ENCODE measurements at places on chromosomes 1 and 21. TPM values are rescaled to one million over a fixed set of nuclear protein-coding genes. Genes with fewer than 3 reads are reported as not detected.

Gene GREM2
- 0.10 TPM for polyA plus RNA-seq

DNA sequence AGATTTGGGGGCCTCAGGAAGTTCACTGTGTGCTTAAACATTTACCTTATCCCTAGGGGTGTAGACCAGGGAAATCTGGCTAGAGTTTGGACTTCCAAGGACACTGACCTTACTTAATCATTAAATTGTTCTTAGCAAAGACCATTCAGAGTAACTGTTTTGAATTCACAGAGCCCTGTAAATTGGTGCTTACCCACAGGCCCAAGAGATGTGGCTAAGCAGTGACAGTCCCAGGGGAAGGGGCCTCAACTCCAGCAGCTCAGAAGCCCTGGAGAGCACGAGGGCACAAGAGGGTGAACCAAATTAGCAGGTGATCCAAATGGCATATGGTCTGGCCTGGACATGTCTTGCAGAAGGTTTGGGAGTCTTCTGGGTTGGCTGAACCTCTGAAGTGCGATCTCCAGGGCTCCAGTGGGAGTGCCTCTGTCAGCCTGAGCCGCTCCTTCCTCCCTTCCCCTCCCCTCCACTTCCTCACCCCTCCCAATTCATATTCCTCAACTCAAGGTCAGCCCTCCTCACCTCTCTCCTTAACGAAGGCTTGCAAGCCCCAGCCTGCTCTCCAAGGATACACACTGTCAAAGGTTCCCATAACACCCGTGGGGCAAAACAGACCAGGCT lies 4.3 kb downstream of the PAQR7 start:
- DNase-seq: peak; percentile 75
- H3K27ac ChIP-seq: peak overlapping the region; percentile 76
- H3K4me3 ChIP-seq: peak overlapping the region; percentile 15
- H3K36me3 ChIP-seq: no peaks in the 10 kb centered on the region
- H3K4me1 ChIP-seq: peaks cover 90% of the 10 kb centered on the region

DNA sequence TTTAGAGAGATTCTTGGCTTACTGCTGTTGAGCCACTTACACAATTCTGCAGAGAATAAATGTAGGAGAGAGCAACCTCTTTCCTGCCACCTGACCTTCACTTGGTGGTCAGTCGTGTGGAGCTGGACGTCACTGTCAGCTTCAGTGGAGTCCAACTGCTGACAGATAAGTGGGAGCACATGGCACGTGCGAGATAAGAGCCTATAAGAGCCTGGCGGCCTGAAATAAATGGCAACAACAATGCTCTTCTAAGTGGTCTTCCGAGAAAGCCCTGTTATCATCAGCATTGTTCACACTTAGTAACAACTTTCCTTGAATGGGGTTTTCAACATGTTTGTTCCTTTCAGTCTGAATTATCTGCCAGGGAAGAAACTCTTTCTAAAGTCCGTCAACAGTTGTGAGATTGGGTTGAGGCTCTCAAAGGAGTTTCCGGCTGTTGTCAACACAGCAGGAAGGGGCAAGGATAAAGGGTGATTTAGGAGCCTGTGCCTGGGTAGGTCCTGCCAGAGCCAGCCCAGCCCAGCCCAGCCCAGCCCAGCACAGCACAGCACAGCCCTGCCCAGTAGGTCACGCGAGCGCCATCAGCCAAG lies 57.2 kb upstream of the RUNX1 start:
- no peak overlapping the region for H3K4me3 ChIP-seq
- H3K27me3 ChIP-seq: no peaks in the 10 kb centered on the region
- peaks cover 23% of the 10 kb centered on the region for H3K4me1 ChIP-seq
- no peaks in the 10 kb centered on the region for H3K36me3 ChIP-seq

DNA sequence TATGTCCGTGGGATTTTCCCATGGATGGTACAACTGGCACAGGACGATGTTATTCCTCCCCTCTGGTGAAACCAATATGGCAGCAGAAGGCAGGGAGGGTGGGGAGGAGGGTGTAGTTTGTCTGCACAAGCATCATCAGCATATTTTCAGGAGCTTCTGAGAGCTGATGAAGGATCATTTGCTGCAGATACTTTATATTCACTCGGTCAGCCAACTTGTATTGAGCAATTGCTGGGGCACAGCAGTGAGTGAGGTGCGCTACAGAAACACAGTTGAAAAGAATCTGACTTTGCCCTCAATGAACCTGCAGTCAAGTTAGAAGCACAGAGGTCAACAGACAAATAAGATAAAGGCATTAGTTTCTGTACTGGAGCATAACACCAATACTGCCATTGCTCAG lies 13.0 kb downstream of the PKP1 start:
- peaks cover 8% of the 10 kb centered on the region for H3K4me1 ChIP-seq
- no peak overlapping the region for H3K4me3 ChIP-seq
- no peaks in the 10 kb centered on the region for H3K36me3 ChIP-seq
- no peak overlapping the region for H3K27ac ChIP-seq

DNA sequence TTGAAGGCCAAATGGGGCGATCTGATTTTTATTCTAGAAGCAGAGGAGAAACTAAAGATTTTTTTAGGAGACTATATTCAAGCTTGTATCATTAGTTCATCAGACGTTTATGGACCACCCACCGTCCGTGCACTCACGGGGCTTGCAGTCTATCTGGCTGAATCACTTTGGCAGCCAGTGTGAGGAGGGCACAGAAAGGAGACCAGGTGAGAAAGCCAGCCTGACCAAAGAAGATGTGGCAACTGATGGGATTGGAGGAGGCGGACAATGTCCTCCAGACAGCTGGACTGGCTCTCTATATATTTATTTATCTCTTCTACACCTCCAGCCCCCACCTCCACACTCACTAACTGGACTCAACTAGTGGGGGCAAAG lies 822 bp upstream of the ELOVL1 start:
- H3K27me3 ChIP-seq: no peaks in the 10 kb centered on the region
- peaks cover 46% of the 10 kb centered on the region for H3K4me1 ChIP-seq
- H3K36me3 ChIP-seq: peaks cover 5% of the 10 kb centered on the region
- peak overlapping the region; percentile 91 for H3K27ac ChIP-seq

DNA sequence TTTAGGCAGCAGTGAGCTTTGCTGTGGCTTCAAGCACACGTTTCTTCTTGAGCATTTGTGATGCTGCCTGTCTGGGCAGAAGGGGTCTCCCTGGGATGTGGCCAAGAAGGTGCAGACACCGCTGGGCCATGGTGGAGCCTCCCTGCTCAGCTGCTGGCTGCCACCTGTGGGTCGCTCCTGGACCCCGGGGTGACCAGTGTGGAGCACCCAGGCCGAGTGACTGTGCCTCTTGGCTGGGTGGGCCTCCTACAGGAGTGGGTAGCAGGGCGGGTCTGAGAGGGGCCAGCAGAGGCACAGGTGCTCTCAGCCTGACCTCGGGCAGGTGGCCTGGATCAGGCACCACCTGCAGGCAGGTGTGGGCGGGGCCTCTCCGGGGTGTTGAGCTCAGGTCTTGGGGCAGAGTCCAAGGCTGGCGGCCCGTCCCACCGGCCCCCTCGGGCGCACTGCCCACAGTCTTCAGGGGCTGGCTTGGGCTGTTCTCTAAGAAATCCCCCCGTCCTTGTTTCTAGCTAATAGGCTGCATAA lies 42.0 kb upstream of the COL6A1 start:
- DNase-seq: no peak
- H3K27ac ChIP-seq: no peak overlapping the region
- H3K4me1 ChIP-seq: no peaks in the 10 kb centered on the region
- peaks cover 5% of the 10 kb centered on the region for H3K27me3 ChIP-seq
- no peak overlapping the region for H3K4me3 ChIP-seq
- H3K36me3 ChIP-seq: no peaks in the 10 kb centered on the region

DNA sequence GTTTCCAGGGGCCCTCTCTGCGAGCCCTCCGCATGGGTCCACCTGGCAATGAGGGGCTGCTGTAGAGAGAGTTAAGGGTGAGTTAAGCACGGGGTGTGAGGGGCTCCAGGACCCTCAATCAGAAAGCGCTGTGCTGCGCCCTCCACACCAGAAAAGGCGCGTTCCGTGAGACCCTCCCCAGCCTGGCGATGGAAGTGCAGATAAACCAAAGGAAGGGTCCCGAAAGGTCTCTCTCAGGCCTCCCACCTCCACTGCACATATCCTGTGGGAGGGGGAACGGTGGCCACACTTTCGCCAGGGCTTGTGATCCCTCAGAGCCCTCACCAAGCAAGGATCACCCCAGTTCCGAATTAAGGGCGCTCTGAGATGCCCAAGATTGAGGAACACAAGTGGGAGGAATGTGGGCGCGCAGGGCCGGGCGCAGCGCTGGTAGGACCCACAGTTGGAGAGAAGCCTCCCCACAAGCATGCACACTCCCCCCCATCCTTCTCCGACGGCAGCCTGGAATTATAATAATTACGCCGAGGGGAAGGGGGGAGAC lies 1.1 kb downstream of the WNT3A start:
- no peak overlapping the region for H3K27ac ChIP-seq
- H3K4me1 ChIP-seq: no peaks in the 10 kb centered on the region
- H3K36me3 ChIP-seq: no peaks in the 10 kb centered on the region

GRCh38 chr1:186736971-186737685 lies 56.9 kb upstream of the PTGS2 start:
- H3K4me1 ChIP-seq: no peaks in the 10 kb centered on the region
- DNase-seq: no peak
- no peak overlapping the region for H3K4me3 ChIP-seq
- no peaks in the 10 kb centered on the region for H3K36me3 ChIP-seq

GRCh38 chr1:230679192-230679591 lies 34.7 kb downstream of the AGT start:
- no peak overlapping the region for H3K4me3 ChIP-seq
- H3K27me3 ChIP-seq: no peaks in the 10 kb centered on the region
- DNase-seq: no peak
- peaks cover 63% of the 10 kb centered on the region for H3K36me3 ChIP-seq
- no peak overlapping the region for H3K27ac ChIP-seq
